ENCODE measurements at places on chromosomes 16 and 17.

- DNase-seq, result no peak
- no peaks in the 10 kb centered on the region for H3K4me1 ChIP-seq
- H3K27me3 ChIP-seq, result peaks cover 28% of the 10 kb centered on the region
- H3K4me3 ChIP-seq, result no peak overlapping the region
These were observed 5.8 kb downstream of the FOXL1 start for GRCh38 chr16:86584071-86584685.

GRCh38 chr17:20171741-20172365 is 162.7 kb downstream of the SPECC1 start:
- H3K27me3 ChIP-seq, result peaks cover 8% of the 10 kb centered on the region
- H3K4me1 ChIP-seq, result no peaks in the 10 kb centered on the region
- H3K36me3 ChIP-seq, result no peaks in the 10 kb centered on the region
- H3K27ac ChIP-seq, result no peak overlapping the region
- no peak for DNase-seq
- no peak overlapping the region for H3K4me3 ChIP-seq

DNA sequence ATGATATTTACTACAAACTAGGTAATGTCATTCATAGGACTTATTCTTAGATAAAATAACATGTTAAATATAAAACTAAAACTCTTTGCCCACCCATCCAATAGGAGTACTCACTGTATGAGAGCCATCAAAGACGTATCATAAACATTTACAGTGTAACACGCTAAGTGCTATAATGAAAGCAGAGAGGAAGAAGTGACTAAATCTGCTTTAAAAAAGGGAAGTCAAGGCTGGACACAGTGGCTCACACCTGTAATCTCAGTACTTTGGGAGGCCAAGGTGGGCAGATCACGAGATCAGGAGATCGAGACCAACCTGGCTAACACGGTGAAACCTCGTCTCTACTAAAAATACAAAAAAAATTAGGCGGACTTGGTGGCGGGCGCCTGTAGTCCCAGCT is 32.4 kb downstream of the SPAG9 start:
- peaks cover 3% of the 10 kb centered on the region for H3K36me3 ChIP-seq
- no peak overlapping the region for H3K4me3 ChIP-seq
- H3K27me3 ChIP-seq, result no peaks in the 10 kb centered on the region
- DNase-seq, result no peak
- no peak overlapping the region for H3K27ac ChIP-seq
- peaks cover 6% of the 10 kb centered on the region for H3K4me1 ChIP-seq

GRCh38 chr16:11386054-11386680 is 40.9 kb downstream of the RMI2 start:
- H3K27ac ChIP-seq, result no peak overlapping the region
- DNase-seq, result no peak
- no peaks in the 10 kb centered on the region for H3K27me3 ChIP-seq
- H3K4me3 ChIP-seq, result no peak overlapping the region
- peaks cover 9% of the 10 kb centered on the region for H3K36me3 ChIP-seq
- peaks cover 21% of the 10 kb centered on the region for H3K4me1 ChIP-seq

- peaks cover 8% of the 10 kb centered on the region for H3K27me3 ChIP-seq
- no peak for DNase-seq
- H3K4me1 ChIP-seq, result no peaks in the 10 kb centered on the region
- H3K27ac ChIP-seq, result no peak overlapping the region
- no peak overlapping the region for H3K4me3 ChIP-seq
These were observed 201.0 kb upstream of the NLRP1 start for GRCh38 chr17:5785338-5785737.

GRCh38 chr17:17322516-17323510 is 19.6 kb downstream of the NT5M start:
- no peaks in the 10 kb centered on the region for H3K36me3 ChIP-seq
- no peak overlapping the region for H3K4me3 ChIP-seq
- H3K27me3 ChIP-seq, result no peaks in the 10 kb centered on the region
- no peaks in the 10 kb centered on the region for H3K4me1 ChIP-seq
- H3K27ac ChIP-seq, result no peak overlapping the region
